ENCODE measurements at places on chromosomes 7 and 10.
A peak's percentile ranks its signal among the peaks of the same experiment; 100 is the strongest.

DNA sequence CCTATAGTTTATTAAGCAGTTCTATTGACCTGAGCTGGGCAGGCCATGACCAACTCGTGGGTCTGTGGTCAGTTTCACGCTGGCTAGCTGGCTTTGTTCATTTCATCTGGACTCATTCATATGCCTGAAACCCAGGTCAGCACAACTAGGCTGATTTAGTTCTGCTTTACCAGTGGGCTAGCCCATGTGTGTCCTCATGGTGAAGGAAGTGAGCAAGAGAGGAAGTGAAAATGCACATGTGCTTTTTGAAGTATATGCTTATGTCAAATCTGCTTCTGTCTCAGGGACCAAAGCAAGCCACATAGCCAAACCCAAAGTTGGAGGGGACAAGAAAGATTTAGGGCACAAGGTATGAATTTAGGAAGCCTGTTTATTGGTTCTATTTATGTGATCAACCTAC is 154.5 kb downstream of the RNF133 start:
- no peak for DNase-seq

DNA sequence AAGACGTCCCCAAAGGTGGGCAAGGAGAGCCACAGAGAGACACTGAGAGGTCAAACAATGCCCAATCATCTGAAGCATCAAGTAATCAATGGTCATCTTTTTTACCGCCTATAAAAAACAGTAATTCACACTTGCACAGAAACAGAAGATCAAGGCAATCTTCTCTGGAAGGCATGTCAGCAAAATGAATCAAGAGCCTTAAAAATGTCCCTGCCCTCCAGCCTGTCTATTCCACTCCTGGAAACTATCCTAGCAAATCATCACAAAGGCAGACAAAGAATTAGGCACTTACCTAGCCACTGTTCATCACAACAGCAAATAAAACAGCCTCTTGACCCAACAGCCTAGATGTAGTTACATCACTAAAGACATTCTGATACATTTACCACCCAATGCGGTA is 48.9 kb downstream of the FAM53B start:
- DNase-seq, result no peak

- no peak for DNase-seq
Measured at GRCh38 chr10:114638821-114639625, 19.1 kb downstream of the ABLIM1 start.

GRCh38 chr7:28112012-28112411 is 68.6 kb downstream of the JAZF1 start:
- no peak for DNase-seq

- DNase-seq, result peak; percentile 70
Measured at GRCh38 chr7:113118074-113118959, at the start of gene SMIM30. Gene SMIM30 (minus strand): TSS chr7:113118554. CDS start chr7:113117578, 976 bp downstream.

All from stimulated activated CD8-positive, alpha-beta memory T cell treated with anti-CD3 and anti-CD28 coated beads, Interleukin-4, amount 100 ng/mL, for 4 hours (primary cell).